ENCODE measurements at places on chromosomes 11 and 22.
A peak's percentile ranks its signal among the peaks of the same experiment; 100 is the strongest.

DNA sequence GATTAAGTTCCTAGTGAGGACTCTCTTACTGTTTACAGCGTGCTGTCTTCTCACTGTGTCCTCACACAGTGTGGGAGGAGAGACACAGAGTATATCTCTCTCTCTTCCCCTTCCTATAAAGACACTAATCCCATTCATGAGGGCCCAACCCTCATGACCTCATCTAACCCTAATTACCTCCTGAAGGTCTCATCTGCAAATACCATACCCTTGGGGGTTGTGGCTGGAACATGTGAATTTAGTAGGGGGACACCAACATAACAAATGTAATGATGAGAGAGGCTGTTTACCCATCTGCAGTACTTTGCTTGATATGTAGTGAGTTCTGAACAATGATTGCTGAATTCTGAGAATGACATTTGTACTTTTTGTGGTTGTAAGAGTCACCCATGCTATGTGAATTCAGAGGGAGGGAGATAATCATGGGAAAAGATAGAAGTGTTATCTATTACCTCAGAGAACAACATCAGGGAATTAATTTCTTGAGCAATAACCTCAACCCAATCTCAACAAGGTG lies 4.9 kb upstream of the OR52W1 start:
- no peak for DNase-seq

- no peak for DNase-seq
Observed at GRCh38 chr22:35334004-35334403, 34.3 kb downstream of the TOM1 start.

- DNase-seq, result no peak
Observed at GRCh38 chr11:22194907-22195306, 2.0 kb downstream of the ANO5 start.

GRCh38 chr11:129947474-129947873 lies 52.1 kb upstream of the NFRKB start:
- no peak for DNase-seq

DNA sequence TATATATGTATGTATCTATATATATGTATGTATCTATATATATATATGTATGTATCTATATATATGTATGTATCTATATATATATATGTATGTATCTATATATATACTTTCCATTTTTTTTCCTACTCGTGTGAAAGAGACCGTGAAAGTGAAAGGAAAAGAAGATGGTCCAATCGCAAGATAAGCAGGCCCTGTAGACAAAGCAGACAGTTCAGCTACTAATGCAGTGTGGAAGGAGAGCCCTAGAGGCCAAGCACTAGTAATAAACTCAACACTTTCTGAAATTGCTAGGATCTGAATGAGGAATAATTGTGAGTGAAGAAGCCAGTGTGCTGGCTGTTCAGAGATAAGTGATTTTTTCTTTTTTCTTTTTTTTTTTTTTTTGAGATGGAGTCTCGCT lies 47.2 kb downstream of the MCHR1 start:
- DNase-seq, result no peak

DNA sequence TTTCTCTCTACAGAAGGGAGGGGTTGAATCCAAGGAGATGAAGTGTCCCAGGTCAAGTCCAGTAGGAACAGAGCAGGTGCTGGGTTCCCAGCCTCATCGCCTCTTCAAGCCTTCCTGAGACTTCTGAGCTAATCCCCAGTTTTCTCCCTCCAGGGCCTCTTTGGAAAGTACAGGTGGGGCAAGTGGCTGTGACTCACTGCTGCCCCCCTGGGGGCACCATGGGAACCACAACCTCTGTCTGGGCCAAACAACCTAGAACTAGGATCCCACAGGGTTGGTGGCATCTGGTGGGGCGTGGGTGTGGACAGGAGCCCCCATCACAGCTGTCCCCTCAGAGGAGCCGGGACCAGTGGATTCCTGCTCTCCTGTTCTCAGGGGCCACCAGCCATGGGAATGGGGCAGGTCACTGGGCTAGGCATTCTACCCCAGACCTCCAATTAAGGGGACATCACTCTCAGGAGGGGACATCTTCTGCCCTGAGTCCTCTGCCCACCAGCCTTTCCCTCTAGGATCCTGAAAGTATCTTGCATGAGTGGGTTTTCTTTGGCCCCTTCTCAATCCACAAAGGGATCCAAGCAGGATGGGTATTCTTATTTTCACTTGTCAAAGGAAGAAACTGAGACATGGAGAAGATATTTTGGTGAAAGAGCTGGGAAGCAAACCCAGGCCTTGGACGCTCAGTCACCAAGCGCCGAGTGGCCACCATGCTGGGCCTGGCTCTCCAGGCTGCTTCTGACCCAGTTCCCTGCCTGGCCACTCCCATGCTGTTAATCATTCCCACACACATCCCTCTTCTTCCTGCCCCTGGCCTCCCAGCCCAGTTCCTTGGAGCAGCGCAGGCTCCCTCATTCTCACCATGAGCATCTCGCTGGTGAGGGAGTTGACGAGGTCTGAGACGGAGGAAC lies 23.8 kb downstream of the LRRC10B start:
- DNase-seq, result peak; percentile 38

DNA sequence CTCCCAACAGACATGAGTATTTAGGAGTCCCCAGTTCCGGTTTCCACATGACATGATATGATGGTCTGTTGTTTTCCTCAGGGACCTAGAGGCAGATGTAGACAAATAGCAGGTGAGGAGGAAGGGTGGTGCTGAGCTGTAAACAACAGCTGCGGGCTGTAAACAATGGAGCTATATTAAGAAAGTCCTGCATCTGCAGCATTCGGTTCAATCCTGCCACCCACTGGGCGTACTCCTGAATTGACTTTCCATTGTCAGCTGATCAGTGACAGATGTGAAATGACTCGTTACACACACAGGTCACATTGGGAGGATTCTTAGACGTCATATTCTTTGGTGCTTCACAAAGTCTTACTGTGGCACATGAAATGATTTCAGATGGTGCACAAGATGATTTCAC lies 26.8 kb upstream of the RAG1 start:
- DNase-seq, result peak; percentile 22

Measured in CD8-positive, alpha-beta T cell (primary cell).